ENCODE measurements at places on chromosomes 13 and 19.

- no peak for DNase-seq
Observed at GRCh38 chr19:58385891-58386575, 1.0 kb upstream of the RPS5 start.

GRCh38 chr13:69198706-69199105 lies 908.9 kb upstream of the ATXN8OS start:
- DNase-seq: no peak

DNA sequence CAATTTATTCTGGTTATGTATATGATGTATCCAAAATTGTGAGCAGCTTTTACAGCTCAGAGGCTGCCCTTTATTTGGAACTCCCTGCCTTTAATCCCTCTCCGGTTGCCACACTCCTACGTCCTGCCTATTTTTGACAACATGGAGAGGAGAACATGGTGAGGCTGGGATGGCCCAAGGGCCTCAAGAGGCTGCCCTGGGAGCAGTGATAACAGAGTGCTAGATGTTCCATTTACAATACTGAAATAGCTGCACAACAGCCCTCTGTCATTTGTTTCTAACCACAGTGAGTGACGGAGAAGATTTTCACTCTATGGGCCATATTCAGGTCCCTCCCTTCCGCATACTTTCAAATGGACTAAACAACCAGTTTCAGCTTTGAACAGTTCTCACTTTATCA lies 33.4 kb downstream of the STARD13 start:
- no peak for DNase-seq

- DNase-seq: no peak
Observed at GRCh38 chr19:7602240-7602934, 6.7 kb downstream of the CAMSAP3 start.

GRCh38 chr19:2543463-2544442 lies 67.8 kb downstream of the GADD45B start:
- peak; percentile 93 for DNase-seq

DNA sequence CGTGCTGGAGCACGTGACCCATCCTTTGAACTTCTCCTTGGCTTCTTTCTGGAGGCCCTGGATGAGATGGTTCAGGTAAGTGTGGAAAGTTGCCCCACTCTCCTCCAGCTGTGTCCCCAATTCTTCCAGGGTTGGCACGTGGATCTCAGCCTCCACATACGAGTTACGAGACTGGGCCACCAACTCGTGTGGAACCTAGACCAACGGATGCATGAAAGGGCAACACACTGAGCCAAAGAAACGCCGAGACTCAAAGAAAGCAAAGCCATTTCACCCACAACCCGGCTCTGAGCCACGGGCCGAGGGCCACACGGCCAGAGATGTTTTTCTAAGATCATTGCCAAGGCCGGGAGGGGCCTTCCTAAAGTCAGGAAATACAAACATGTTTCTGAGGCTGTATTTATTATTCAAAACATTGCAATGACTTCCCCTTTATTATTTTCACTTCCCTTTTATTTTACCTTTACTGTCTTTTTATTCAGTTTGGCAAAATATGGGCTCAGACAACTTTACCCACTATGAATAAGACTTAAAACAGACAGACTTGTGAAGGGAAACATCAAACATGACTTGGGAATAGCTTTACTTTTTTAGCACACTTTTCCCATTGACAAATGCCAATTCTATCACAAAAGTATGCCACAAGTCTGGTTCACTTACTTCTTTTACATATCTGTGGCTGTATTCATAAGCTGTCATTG lies 94.6 kb downstream of the KL start:
- DNase-seq: no peak

GRCh38 chr13:47723898-47724297 lies 277.2 kb downstream of the SUCLA2 start:
- no peak for DNase-seq

DNA sequence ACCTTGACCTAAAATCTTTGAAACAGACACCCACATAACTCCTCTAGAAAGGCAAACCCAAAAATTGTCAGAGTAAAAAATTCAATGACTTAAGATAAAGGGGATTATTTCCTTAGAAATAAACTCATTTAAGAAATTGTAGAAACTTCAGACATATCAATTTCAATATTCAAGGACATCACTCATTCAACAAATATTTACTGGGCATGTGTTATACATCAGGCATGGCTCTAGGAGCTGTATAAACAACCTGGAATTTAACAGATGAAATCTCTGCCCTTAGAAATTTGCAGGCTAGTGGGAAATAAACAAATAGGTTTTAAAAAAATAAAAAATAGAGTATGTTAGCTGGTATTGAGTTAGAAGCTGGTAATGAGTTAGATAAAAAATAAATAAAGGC lies 84.0 kb upstream of the LSM14A start:
- no peak for DNase-seq

DNA sequence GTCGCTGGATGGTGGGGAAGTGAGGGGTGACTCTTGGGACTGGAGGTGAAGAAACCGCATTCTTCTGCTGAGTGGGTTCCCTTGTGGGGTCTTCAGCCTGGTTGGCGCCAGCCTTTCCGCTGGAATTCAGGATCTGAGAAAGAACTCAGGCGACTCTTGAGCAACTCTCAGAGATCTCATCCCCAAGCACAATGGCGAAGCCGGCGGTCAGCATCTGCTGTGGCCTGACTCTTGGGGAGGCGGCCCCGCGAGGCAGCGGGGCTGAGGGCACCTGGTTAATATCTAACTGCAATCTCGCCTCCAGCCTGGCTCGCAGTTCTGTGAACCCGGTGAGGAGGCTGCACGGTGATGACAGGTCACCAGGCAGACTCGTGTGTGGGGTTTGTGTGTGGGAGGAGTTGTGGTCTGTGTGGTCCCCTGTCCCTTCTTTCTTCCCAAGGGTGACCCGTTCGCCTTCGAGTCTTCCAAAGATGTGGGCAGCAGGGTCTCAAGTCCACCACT lies 883 bp downstream of the ZNF441 start:
- DNase-seq: no peak

GRCh38 chr13:44373601-44374347 lies at the start of gene SERP2:
Gene SERP2 (plus strand): TSS chr13:44373824. CDS start chr13:44374026, 202 bp downstream.
- DNase-seq: no peak

DNA sequence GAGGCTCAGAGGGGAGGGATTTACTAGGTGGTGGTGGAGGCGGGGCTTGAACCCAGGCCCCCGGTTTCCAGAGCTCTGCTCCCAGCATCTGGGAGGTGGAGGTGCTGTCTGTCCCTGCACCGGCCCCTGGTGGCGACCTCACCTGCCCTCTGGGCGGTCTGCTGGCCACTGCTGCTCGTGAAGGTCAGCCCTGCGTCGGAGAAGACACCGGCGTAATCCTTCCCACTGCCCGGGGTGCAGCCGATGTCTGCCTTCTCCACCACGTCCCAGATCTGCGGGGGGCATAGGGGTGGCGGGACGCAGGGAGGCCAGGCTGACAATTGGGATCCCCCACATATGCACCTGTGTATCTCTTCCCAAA lies 12.8 kb downstream of the C3 start:
- no peak for DNase-seq

DNA sequence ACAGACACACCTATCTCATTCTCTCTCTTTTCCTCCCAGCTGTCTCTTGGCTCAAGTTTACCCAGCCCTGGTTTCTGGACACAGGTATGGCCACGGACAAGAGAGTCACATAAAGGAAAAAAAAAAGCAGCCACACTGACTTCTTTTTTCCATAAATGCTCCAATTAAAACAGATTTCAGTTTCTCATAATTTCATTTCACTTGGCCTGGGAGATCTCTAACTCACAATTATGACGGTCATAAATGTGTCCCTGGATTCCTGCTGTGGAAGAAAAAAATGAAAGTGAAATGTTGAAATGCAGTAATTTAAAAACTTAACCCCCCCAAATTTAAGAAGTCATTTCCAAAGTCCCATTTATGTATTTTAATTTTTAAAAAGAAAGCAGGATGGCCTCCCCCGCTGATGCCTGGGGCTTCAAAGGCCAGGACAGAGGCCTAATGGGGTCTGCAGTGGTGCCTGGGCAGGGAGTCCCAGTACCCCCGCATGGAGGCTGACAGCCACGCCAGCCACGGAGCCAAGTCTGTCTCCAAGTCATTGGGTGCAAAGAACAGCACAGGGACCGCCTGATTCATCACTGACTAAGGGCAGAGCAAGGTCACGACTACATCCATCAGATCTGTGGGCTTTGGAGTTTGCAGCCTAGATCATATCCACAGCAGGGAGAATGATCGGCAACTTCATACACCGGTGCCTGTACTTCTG lies 79.7 kb downstream of the TSHZ3 start:
- no peak for DNase-seq

GRCh38 chr13:27504868-27505194 lies 54.5 kb upstream of the MTIF3 start:
- no peak for DNase-seq

DNA sequence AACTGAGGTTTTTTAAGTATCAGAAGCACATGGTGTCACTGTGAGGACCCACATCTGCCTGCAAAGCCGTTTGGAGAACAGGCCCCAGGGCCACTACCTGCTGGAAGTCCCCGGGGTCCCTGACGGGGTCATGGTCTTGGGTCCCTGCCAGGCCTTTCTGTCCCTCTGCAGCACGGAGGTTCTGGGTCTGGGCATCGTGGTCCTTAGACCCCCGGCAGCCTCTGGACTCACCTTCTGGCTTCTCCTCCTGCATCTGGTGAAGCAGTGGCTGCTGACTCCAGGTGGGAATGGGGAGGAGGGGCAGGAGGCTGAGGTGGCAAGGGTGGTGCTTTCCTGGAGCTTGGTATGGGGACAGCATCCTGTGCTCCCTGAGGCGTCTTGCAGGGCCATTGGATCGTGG lies 198.6 kb downstream of the TEX29 start:
- DNase-seq: no peak

DNA sequence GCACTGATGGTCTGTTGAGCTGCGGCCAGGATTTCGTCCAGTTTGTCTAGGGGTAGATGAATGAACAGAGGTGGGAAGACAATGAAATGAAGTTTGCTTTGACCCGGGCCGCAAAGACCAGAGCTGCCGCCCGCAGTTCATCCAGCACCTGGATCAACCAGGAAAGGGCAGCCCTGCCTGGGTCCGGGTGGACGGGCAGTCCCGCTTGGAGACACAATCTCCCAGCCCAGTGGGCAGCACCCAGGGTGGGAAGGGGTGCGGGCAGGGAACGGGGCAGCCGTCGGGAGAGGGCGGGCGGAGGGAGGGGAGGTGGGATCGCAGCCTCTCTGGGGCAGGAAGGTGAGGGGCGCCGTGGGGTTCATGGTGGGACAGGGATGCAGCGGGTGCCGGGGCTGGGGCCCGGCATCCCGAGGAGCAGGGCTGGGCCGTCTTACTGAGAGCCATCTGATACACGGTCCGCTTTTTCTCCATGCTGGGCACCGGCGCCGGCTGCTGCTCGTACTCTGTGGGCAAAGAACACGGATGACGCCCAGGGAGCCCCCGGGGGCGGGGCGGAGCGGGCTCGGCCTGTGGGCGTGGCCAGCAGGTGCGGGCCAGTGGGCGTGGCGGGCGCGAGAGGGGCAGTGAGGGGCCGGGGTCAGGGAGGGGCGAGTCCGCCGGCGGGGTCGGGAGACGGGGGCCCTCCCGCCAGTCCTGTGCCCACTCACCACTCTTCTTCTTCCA lies 33.1 kb downstream of the SHANK1 start:
- no peak for DNase-seq

- no peak for DNase-seq
Observed at GRCh38 chr13:29573190-29573589, 22.3 kb downstream of the SLC7A1 start.

- no peak for DNase-seq
Observed at GRCh38 chr19:29326849-29327840, 114.2 kb upstream of the UQCRFS1 start.

GRCh38 chr13:59501004-59501403 lies 662.7 kb downstream of the DIAPH3 start:
- no peak for DNase-seq

- DNase-seq: no peak
Observed at GRCh38 chr13:113915012-113915763, 51.3 kb upstream of the GAS6 start.

DNA sequence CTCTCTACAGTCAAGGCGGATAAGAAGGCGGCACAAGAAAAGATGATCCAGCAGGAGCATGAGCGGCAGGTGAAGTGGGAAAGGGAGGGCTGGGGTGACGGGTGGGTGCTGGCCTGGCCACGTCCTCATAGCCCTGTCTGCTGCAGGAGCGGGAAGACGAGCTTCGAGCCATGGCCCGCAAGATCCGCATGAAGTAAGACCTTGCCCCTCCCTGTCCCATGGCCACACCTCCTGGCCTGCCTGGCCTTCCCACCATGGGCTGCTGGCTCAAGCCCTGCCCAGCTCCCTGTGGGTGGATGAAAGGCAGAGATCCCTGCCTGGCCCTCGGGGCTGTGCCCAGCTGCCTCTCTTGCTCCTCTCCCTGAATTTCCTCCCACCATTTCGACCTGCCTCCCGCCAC lies 7.2 kb downstream of the ZNF296 start:
- DNase-seq: no peak

DNA sequence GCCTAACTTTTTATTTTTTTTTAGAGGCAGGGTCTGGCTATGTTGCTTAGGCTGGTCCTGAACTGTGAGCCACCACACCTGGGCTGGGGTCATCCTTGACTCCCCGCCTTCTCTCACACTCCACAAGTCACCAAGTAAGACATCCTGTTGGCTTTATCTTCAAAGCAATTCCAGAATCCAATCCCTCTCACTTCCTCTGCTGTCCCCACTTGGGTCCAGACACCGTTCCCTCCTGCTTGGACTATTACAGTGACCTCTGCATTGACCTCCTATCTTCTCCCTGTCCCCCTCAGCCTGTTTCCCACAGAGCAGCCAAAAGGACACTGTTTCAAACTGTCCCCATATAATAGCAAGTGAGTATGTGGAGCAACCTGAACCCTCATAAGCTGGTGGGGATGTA lies 4.7 kb upstream of the GNG8 start:
- no peak for DNase-seq

GRCh38 chr13:113036401-113036800 lies 67.4 kb downstream of the MCF2L start:
- no peak for DNase-seq

DNA sequence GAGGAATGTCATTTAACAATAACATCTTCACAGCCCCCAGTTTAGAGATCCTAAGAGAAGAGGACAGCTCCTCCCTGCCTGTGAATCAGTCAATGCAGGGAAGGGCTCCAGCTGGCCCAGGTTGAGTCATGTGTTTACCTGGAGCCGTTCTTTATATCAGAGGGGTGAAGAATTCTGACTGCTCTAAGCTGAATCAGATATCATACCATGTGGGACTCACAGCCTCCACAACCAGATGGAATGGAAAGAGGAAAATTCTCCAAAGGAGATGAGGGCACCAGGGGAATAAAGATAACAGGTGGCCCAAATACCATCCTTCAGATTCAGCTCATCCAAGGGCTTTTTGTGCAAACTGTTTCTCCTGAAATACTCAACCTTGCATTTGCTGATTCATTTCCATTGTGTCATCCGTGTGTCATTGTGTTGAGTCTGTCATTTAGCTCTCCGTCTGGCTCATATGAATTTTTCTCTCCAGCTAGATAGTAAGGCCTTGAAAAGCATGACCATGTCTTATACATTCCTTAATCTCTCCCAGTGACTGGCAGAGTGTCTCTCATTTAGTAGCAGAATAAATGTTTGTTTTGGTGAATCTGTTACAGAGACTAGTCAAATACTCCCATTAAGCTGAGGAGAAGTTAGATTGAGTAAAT lies 217.9 kb downstream of the RFC3 start:
- DNase-seq: no peak

GRCh38 chr13:27117952-27118351 lies 53.7 kb downstream of the USP12 start:
- no peak for DNase-seq

Measured in AG04449 (cell line).